Eye (tissue), 1 donor: ENCODE measurements at places on chromosomes 1 and 21.

GRCh38 chr21:43323244-43324005 is 103.5 kb downstream of the SIK1 start:
- peak; percentile 44 for DNase-seq

DNA sequence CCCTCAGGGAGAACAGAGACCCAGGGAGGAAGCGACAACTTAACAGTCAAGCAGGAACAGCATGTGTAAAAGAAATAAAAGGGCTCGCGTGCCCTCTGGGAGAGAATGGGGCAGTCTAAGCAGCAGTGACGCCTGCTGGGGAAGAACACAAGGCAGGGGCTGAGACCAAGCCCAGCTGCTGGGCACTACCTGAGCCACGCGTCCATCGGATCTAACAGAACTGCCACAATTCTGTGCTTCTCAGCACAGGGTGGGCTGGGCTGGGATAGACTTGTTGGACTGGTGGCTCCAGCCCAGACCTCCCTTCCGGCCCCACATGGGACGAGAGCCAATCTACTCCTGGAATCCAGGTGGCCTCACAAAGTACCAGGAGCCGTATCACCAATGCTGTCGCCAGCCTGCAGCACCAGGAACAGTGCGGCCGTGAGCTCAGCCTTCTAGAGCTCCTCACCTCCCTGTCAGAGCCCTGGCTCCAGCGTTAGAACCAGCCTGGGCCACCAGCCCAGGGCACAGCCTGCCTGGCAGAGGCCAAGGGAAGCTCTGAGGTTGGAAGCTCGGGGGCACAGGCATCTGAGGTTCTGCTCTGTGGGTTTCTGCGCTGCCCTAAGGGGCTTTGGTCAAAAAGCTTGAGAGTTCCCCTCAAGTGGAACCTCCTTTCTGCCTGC is 7.4 kb downstream of the LRRC47 start:
- no peak for DNase-seq

DNA sequence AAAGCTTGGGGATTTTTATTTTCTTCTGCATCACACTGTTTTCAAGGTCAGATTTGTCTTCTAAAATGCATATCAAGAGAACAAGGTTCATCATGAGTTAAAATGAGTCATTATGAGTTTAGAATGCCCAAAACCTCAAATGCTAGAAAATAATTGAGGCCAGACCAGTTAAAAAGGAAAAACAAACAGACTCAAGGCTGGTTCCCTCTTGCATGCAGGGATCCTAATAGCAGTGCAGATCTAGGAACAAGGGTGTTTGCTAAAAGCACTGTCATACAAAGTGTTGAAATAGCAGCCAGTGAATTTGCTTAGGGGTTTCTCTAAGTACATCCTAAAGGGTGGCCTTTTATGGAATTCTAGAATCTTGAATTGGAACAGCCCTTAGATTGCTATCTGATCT is 15.3 kb downstream of the BEND5 start:
- DNase-seq: no peak

- DNase-seq: no peak
Measured at GRCh38 chr1:67097305-67097704, 37.5 kb downstream of the C1orf141 start.

- no peak for DNase-seq
Measured at GRCh38 chr1:183374825-183375224, 43.4 kb downstream of the NMNAT2 start.

GRCh38 chr1:154174654-154175053 is 17.2 kb downstream of the TPM3 start:
- DNase-seq: no peak

DNA sequence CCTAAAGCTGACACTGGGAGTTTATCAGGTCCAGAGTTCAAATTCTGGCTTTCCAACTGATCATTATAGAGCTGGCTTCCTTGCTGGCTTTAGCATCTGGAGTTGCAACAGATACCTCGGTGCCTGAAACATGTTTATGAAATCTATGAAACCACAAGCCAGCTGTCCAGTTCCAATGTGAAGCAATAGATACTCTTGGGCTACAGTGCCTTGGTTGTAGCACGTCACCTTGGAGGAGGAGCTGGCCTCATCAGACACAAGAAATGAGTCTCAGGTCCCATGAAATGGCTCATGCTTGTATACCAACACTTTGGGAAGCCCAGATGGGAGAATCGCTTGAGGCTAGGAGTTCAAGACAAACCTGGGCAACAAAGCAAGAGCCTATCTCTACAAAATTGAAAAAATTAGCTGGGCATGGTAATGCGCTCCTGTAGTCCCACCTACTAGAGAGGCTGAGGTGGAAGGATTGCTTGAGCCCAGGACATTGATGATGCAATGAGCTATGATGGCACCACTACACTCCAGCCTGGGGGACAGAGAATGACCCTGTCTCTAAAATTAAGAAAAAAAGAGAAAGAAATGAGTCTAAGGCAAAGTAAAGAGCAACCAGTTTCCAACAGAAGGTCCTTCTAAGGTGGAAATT is 132.5 kb upstream of the ZNF648 start:
- DNase-seq: no peak

GRCh38 chr1:229841230-229841629 is 215.2 kb downstream of the URB2 start:
- no peak for DNase-seq

GRCh38 chr1:186730951-186731729 is 50.9 kb upstream of the PTGS2 start:
- no peak for DNase-seq

GRCh38 chr1:165481820-165482532 is 37.0 kb upstream of the RXRG start:
- no peak for DNase-seq

GRCh38 chr1:20477348-20478056 is 8.5 kb downstream of the CAMK2N1 start:
- DNase-seq: peak; percentile 42

DNA sequence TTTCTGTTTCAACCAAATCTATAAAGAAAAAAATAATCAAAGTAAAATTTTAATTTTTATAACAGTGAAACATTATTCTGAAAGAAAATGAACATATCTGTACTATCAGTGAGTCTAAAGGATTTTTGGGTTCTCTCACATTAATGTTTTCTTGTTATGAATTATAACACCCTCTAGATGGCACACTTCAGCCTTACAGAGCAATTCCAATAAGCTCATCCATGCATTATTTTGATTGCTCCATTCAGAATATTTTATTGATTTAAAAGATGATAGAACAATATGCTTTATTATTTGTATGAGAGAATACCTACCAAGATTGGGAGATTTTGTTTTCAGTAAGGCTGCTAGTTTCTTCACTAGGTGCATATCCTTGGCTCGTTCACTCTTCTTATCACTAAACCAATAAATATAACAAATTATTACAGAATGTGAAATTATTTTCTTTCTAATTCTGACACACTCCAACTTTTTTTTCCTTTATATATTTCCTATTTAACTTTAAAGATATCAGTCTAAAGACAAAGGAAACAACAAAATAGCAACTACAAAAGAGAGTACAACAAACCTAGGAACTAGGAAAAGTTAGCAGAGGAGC is 82.4 kb downstream of the RAB3GAP2 start:
- DNase-seq: peak; percentile 47

- peak; percentile 78 for DNase-seq
Measured at GRCh38 chr1:226664413-226665101, 74.5 kb downstream of the ITPKB start.

GRCh38 chr1:228309326-228310067 is 97.1 kb downstream of the TRIM11 start:
- no peak for DNase-seq

- no peak for DNase-seq
Measured at GRCh38 chr1:159906960-159907359, 7.0 kb upstream of the CFAP45 start.

DNA sequence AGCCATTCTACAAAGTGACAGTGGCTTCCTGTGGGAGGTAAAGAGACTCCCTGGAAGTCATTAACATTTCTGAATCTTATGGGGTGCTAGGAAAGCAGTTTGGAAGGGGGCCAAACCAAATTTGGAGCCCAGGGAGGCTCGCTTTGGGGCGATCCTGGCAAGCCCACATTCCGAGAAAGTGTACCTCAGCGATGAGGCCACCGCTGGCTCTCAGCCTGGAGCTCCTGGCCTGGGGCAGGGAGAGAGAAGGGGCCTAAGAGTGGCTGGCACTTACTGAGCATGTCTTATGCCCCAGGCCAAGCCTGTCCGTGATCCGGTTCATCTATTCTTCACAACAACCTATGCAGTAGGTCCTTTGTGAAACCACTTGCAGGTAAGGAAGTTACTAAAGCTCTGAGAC is 98.8 kb downstream of the CCDC185 start:
- DNase-seq: no peak

- DNase-seq: no peak
Measured at GRCh38 chr21:43269440-43269839, 100.6 kb downstream of the CRYAA start.

DNA sequence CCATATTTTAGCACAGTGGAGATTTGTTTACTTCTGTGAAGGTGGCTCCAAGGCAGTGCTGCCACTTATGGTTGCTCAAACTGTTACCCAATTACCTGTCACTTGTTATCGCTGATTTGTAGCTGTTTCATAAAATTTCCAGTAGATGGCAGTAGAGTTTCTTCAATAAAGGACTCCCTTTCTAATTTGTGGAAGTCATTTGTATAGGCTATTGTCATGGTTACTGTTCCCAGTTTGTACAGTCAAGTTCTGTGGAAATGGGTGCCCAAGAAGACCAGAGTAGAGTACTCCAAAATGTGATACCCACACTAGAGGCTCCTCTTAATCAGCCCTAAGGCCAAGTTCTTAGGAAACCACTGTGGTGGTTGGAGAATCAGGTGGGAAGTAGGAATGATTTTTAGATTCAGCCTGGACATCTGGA is 186.1 kb downstream of the CLEC20A start:
- peak; percentile 86 for DNase-seq

GRCh38 chr1:18343581-18343980 is 137.1 kb upstream of the KLHDC7A start:
- no peak for DNase-seq

DNA sequence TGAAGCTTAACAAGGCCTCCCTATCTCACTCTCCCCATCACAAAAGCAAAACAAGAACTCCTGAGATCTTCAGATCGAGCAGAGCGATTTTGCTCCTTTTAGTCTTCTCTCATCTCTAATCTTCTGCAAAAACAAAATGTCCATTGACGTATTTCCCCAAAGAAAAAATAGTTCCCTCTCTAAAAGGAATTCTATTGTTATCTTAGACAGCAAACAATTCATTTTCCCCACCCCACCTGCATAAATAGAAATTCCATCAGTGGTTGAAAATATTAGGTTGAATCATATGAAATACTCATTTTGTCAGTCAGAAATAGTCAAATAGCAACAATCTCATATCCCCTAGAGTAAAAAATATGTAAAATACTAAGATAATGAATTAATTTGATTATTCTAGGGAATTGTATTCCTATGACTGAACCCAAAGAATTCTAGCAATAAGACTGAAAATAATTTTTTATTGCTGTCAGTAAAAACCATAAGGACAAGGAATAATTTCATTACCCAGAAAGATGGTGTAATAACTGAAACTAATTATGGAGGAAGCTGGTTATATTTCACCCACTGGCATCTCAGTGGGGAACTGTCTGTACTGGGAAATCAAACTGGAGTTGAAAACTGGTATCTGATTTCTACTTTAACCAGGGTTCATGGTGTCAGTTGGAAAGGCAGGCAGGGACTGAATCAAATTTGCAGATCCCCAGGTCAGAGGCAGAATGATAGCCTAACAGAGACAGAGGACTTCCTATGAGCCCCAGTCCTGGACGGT is 51.3 kb downstream of the RHOU start:
- no peak for DNase-seq

DNA sequence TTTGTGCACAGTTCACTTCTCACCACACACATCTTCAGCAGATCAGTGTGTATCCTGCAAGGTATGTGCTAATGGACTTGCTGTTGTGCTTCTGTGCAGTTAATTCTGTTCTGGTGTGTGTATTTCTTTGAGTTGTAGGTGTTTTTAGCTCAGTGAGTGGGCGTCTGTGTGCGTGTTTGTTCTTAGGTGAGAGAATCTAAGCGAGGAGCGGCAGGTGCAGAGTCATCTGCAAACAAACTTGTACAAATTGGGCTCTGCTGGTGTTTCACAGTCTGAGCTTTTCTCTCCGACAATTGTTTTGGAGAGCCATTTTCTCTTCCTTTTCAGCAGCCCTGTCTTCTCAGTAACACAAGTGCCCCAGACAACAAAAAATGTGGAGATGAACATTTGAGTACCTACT is 43.6 kb downstream of the ACP6 start:
- DNase-seq: no peak

DNA sequence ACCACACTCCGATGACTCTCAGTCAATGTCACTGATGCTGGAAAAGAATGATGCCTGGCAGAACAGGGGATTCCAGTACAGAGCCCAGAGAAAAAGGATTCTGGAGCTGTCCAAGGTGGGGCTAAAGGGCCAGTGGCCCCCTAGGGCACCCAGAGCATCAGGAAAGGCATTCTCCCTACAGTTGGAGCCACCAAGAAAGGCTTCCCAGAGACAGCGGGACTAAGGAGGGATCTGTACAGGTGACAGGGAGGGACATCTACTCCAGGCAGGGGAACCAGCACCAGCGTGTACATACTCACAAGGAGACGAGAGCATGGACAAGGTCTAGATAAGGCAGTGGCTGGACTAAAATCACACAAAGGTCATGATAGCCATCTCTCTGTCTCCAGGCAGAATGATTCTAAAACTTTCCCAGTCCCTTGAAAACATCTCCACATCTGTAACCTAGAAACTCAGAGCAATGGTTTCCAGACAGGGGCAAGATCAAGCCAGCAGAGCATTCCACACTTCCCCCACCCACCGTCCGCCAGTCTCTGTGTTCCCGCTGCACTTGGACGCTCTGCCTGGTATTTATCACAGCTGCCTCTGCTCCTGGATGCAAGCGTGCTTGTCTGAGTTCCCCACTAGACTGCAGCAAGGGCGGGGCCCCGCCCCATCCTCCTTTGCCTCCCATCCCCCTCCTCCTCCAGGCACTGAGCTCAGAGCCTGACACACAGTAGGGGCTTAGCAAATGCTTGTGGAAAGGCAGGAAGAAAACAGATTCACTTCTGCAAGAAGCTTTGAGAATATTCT is 111.6 kb upstream of the ZC3H12A start:
- DNase-seq: peak; percentile 35

DNA sequence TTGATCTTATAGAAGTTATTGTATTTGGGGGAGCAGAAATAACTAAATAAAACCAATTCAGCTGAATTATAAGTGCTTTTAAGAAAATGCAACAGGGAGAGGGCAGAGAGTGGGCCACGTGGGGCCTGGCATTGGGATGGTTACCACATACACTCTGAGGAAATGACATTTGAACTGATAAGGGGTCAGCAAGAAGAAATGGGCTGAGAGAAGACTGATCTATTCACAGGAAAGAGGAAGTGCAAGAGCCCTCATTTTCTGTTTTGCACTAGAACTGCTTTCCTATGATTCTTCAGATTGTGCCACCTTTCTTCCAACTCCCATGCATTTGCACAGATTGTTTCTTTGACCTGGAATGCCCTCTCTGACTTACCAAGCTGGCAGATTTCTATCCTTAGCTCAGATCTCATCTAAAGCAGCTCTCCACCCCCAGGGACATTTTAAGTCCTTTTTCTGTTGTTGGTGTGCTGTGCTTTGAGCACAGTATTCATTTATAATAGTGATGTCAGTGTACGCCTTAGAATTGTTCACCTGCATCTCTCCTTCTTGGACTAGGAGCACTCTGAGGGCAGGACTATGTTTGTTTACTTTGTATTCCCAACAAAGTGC is 115.9 kb downstream of the FGGY start:
- no peak for DNase-seq

- DNase-seq: peak; percentile 41
Measured at GRCh38 chr21:38796424-38796823, 9.3 kb upstream of the ETS2 start.
